ENCODE measurements at places on chromosomes 3 and 15.

GRCh38 chr3:117254985-117255384, 545.4 kb downstream of the TUSC7 start:
- DNase-seq: no peak

GRCh38 chr3:100265016-100265415, 4.2 kb downstream of the TBC1D23 start:
- DNase-seq: no peak

DNA sequence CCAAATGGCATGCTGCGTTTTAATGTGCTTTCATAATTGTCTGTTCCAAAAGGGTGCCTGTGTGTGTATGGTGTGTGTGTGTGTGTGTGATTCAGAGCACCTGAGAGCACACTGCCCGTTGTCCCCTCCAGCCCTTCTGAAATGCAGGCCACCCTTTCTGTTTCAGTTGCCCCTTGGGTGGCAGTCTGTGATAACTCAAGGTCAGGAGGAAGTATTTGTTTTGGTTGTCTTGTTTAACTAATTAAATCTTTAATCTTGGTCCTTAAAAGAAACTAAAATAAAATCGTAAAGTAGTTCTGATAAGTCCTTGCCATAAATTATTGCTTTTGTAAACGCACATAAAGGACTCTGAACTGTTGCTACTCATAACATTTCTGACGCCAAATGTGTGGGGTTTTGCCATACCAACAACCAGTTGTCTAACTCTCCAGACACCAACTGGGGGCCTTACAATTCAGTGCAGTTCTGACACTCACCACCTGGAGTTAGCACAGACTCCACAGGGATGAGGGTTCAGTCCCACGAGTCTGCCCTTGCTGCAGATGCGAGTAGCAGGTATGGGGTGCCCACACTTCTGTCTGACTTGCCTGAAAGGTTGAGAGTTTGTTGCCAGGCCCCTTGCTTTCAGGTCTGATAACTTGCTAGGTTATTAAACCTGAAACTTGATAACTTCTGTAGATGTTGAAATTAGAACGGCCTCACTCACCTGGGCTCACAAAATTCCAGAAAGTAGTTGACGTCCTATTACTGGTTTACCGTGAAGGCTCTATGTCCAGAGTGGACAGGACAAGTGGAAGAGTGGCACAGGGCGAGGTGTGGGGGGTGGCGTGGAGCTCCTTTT, 157.3 kb downstream of the IGF1R start:
- no peak for DNase-seq

DNA sequence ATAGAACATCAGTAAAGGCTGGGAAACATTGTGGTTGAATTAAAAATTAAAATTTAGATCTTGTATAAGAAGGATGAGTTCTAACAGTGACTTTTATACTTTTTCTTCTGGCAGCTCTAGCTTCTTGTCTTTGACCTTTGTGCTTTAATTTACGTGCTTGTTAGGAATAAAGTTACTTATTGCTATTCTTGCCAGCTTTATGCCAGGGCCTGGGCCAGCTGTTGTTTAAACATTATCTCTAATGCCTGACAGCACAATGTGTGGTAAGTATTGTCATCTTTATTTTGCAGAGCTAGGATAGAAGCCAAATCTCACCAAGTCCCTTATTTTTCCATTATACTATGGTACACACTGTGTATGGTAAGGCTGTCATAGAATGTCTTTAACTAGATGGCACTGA, 766.7 kb upstream of the GOLIM4 start:
- DNase-seq: no peak

- DNase-seq: no peak
These were observed 381.4 kb upstream of the TGFBR2 start for GRCh38 chr3:30225021-30225420.

- DNase-seq: no peak
These were observed 33.2 kb upstream of the LEKR1 start for GRCh38 chr3:156792945-156793344.

- DNase-seq: no peak
These were observed 471.6 kb downstream of the FOXP1 start for GRCh38 chr3:71111784-71112440.

- DNase-seq: no peak
These were observed 17.5 kb upstream of the RAD18 start for GRCh38 chr3:8980756-8981257.

GRCh38 chr3:66572090-66572675, 71.4 kb upstream of the LRIG1 start:
- no peak for DNase-seq

GRCh38 chr3:27127195-27127594, 242.0 kb downstream of the NEK10 start:
- no peak for DNase-seq

DNA sequence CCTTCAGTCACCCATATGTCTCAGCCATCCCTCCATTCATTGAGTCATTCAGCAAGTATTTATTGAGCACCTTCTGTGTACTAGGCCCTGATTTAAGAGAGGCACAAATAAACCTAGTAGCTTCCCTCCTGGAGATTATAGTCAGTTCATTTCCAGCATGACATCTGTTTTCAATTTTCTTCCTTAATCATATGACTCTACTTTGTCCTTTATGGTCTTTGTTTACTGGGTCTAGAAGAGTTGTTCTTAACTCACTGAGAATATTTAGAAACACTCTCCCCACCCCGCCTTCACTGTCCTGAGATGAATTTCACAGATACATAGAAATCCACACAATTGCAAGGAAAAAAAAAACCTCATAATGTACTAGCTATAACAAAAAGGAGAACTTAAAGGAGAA, 44.8 kb upstream of the ADAMTS9 start:
- DNase-seq: no peak
